Activated CD4-positive, alpha-beta T cell treated with anti-CD3 and anti-CD28 coated beads, Interleukin-2, amount 50 U/mL, for 24 hours (primary cell): ENCODE measurements at places on chromosomes 1 and 21.

DNA sequence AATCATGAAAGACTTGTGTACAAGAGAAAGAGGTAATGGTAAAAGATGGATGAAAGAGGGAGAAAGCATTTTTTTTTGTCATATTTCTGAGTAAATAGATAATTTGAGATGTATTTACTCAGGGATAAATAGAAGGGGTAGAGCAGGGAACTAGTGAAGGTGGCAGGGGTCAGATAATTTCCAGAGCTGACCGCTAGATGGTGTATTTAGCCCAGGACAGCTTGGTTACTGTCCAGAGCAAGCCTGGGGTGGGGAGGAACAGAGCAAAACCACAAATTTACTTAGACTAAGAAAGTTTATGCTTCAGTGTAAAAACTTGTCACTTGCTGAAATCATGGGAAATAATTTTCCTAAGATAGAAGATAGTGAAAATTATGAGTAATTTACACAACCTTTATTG lies 91.5 kb downstream of the XCL2 start:
- no peak for DNase-seq

DNA sequence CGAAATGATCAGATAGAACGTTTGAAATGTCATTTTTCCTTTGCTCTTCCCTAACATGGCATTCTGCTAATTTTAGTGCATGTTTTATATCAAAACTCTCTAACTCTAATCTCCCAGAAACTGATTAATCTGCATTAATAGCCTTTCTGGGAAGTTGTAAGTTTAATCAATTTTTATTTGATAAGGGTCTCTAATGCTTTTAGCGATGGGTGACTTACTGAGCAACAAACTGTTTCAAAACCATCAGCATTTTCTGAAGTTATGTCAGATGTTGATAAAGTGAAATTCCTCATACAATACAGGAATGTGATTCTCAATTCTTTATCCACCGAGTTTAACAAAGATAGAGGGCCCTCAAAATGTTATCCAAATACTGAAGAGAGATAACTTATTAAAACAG lies 431.6 kb upstream of the CXADR start:
- no peak for DNase-seq

- no peak for DNase-seq
Measured at GRCh38 chr1:150008699-150009098, 1.8 kb downstream of the OTUD7B start.

DNA sequence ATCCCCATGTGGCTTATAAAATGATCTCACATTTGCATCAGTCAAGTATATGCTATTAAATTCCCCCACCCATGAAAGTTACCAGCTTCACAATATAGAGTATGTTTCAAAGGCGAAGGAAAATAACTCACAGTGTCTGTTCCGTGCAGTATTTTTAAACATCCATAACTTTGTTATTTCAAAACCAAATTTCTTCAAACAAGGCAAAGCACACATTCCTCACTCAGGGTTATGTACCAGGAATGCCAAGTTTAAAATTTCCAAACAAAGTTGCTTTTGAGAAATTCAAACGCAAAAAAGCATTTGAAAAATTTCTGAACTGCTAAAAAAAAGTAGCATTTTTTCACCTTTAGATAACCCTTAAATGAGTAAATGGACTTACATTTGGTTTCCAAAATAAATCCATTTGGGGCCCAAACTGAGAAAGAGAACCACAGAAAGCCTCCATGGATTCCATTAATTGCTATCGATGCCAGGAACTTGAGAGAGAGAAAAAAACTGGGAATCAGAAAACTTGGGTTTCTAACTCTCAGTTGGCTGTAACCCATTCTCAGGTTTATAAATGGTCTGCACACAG lies 149.5 kb downstream of the SLC30A10 start:
- no peak for DNase-seq

GRCh38 chr1:24043345-24044032 lies 63.4 kb upstream of the SRSF10 start:
- no peak for DNase-seq

GRCh38 chr1:243287123-243287460 lies 31.3 kb downstream of the SDCCAG8 start:
- DNase-seq: no peak

DNA sequence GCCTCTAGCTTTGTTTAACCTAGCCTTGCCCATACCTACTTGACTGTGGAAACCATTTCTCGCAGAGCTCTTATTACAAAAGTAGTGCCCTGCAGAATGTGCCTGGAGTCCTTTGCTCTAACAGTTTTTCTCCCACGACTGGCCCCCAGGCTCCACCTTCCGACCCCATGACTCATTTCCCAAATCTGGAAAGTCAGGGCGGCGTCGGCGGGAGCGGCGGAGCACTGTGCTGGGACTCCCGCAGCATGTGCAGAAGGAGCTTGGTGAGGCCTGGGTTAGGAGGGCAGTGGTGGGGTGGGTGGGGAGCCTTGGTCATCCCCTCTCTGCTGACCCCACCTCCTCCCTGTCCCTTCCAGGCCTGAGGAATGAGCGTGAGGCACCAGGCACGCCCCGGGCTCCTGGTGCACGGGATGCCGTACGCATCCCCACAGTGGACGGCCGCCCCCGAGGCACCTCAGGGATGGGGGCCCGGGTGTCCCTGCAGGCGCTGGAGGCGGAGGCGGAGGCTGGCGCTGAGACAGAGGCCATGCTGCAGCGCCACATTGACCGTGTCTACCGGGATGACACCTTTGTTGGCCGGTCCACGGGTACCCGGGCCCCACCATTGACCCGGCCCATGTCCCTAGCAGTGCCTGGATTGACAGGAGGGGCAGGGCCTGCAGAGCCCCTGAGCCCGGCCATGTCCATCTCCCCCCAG lies 47.5 kb downstream of the YARS1 start:
- no peak for DNase-seq

DNA sequence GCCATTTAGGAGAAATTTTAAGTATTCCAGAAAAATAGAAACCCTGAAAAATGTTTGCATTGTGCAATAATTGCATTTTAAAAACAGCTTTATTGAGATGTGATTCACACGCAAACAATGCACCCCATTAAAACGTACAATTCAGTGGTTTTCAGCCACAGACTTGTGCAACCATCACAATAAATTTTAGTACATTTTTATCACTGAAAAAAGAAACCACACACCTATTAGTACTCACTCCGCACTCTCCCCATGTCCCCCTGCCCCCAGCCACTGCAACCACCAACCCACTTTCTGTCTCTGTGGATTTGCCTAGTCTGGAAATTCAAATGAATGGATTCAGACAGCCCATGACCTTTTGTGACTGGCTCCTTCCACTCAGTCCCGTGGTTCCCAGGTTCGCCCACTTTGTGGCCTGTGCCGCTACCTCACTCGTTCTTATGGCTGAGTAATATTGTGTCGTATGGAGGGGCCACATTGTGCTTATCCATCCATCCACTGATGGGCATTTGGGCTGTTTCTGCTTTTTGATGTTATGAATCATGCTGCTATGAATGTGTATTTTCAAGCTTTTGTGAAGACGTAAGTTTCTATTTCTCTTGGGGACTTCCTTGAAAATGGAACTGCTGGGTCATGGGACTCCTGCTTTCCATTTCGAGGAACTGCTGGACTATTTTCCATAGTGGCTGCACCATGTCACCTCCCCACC lies 147.7 kb upstream of the ARHGEF16 start:
- no peak for DNase-seq
